ENCODE measurements at places on chromosomes 4 and X.

DNA sequence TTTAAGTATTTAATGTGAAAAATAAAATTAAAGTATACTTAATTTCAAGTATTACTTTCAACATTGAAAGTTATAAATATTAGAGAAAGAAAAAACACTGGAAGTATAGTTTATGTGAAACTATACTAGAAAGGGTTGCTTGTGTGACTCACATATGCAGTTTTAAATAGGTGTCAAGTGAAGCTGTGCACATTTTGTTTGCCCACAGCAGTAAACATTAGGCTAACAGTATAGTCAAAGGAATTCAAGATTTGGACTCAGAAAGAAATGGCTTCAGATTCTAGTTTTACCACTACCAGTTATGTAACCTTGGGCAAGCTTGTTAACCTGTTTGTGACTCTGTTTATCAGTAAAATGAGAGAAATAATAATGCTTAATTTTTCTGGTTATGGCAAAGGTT is 148.2 kb downstream of the FAM47B start:
- no peak for DNase-seq

- no peak for DNase-seq
These were observed 75.6 kb downstream of the FHIP1A start for GRCh38 chr4:151484396-151485102.

GRCh38 chr4:86657382-86657781 is 63.3 kb downstream of the PTPN13 start:
- no peak for DNase-seq

- DNase-seq: no peak
These were observed 61.3 kb downstream of the ANTXR2 start for GRCh38 chr4:80011636-80012236.

DNA sequence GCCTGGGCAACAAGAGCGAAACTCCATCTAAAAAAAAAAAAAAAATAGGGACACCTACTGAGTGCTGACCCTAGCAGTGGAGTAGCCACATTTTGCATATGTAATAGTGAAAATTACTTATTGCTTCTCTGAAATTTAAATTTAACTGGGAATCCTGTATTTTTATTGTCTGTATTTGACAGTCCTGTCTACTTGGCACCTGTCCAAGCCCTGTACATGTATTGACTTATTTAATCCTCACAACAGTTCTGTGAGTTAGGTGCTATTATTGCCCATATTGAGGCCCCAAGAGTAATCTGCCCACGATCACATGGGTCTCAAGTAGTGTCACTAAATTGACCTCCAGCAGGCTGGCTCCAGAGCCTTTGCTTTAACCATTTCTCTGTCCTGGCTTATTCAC is 81.6 kb downstream of the WDR19 start:
- DNase-seq: no peak

- DNase-seq: no peak
These were observed 43.5 kb downstream of the NUDT9 start for GRCh38 chr4:87465739-87466366.

- DNase-seq: no peak
These were observed 8.3 kb downstream of the SLC10A6 start for GRCh38 chr4:86840858-86841257.

- DNase-seq: no peak
These were observed 35.3 kb upstream of the CHRNA9 start for GRCh38 chr4:40299811-40300292.

DNA sequence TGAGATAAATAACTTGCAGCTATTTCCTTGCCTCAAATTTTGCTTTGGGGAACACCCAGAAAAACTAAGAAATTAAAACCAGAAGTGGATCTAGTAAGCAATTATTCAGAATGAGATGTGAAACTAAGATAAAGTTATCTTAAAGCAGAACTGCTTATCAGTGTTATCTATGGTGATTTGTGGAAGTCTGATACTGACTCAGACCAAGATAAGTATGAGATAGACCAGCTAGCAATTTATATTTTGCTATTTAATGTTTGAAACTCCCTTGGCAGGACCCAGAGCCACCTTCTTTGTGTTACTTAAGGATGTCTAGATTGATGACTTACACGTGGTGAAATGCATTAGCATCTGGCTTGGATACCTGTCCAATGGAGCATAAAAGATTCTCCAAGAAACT is 368.1 kb downstream of the EPHA5 start:
- no peak for DNase-seq

- DNase-seq: no peak
These were observed 108.7 kb upstream of the PLS3 start for GRCh38 chrX:115452251-115452650.

GRCh38 chrX:150372280-150372679 is 9.2 kb downstream of the MAMLD1 start:
- DNase-seq: no peak

- no peak for DNase-seq
These were observed 52.2 kb downstream of the PRDM5 start for GRCh38 chr4:120870279-120870673.

GRCh38 chrX:44975666-44976263 is 102.8 kb downstream of the KDM6A start:
- DNase-seq: no peak

GRCh38 chrX:139113708-139114107 is 402.2 kb upstream of the FGF13 start:
- no peak for DNase-seq

GRCh38 chrX:134907302-134907701 is 83.5 kb upstream of the SMIM10 start:
- DNase-seq: no peak

DNA sequence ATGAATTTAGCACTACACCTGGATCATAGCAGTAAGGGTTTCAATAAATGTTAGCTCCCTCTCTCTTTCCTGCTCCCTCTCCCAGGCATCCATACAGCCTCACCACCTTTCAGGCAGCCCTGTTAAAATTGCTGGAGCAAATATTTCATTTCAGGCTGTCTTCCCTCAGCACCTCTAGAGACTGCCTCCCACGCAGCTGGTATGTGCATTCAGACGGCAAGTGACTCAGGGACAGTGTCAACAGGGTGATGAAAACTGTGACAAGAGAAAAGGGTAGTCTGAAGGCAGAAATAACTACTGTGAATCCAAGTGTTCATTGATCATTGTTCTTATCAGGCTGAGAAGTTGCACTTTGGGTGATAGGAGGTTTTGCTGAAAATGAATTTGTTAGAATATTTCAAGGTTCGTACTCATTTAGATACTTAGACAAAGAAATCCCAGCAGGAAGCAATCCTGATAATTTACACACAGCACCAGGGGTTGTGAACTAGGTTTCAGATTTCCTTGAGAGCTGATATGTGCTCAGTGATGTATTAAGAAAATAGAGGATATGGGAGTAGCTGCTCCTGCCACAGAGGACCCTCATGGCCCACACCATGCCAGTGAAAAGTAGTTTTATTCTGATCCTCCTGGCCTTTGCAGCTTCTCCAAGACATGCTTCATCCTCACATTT is 424.2 kb downstream of the FGF13 start:
- DNase-seq: no peak

DNA sequence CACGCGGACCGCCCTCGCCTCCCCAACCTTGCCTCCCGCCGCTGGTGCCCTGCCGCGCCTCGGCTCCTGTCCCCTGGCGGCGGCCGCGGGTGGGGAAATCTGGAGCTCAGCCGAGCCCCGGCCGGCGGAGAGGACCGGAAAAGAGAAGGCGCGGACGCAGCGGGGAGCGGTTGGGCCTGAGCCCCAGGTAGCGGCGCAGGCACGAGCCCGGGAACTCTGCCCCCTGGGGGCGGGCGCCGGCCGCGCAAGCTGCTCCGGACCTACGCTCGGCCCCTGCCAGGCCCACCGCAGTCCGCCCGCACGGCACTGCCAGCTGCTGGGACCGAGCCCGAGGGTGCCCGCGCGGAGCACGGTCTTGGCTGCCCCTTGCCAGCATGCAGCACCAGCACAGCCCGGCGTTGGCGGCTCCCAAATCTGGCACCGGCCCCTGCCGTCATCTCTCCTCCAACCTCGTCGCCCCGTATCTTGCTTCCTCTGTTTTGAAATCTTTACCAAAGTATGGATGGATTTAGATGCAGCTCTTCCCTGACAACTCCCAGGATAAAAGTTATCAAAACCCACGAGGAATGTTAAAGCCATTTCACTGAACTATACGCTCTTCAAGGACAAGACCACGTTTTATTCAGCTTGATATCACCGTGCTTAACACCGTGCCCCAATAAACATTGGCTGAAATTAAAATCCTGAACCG is at the start of gene PRSS12:
Gene PRSS12 (minus strand): TSS at position 161 of the 691 bp plus-strand sequence. CDS start 283 bp downstream, outside the sequence.
- DNase-seq: no peak

DNA sequence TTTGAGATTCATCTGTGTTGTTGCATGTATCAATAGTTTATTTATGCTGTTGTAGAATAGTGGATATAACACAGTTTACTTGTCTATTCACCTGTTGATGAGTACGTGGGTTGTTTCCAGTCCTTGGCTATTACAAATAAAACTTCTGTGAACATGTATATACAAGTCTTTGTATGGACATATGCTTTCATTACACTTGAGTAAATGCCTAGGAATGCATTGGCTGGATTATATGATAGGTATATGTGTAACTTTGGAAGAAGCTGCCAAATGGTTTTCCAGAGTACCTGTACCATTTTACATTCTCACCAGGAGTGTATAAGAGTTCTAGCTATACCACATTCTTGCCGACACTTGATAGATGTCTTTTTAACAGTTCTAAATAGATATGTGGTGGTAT is 16.5 kb downstream of the ART3 start:
- no peak for DNase-seq

DNA sequence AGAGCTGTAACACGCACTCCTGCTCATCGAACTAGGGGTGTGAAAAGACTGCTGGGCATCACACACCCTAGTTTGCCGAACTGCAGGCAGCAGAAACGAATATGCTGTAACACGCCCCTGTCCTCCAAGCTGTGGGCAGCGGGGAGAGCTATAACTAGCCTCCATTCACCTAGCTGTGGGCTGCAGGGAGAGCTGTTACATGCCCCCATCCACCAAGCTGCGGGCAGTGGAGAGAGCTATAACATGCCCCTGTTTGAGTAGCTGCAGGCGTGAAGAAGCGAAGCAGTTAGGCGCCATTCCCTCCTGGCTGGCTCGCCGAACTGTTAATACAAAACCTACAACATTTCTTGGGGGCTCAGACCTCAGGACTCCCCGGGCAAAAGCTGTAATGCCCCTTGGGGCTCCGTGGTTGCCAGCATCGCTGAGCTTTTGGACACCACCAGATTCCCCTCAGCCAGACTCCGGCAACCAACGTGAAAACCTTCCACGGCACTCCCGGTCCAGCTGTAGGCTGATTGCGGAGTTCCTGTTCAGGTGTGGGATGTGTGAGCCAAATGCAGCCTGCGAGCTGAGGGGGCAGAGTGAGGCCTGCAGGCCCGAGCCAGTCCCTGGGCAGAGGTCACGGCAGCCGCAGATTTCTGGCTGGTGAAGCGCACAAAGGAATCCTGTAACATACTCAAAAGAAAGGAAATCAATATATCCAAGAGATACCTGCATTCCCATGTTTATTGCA is 41.1 kb upstream of the ANKRD17 start:
- DNase-seq: no peak

- DNase-seq: no peak
These were observed 756 bp upstream of the ADAMTS3 start for GRCh38 chr4:72569719-72570235.

- DNase-seq: no peak
These were observed 22.7 kb downstream of the BST1 start for GRCh38 chr4:15725608-15726007.

DNA sequence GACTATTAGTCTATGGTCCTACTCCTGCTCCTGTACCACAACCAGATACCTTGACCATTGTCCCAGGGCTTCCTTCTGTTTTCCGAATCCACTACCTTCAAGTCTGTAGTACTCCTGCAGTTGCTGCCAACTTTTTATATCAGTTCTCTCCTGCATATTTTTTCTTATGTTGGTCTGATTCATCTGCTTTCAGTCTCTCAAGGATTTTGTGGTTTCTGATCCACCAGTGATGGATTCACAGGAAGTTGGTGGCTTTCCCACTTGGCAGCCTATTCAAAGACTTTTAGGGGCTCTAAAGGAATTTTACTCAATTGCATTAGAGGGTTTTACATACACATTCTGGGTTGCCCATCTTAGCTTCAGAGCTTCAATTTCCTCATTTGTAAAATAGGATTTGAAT is 23.6 kb downstream of the KIF4A start:
- DNase-seq: no peak

GRCh38 chr4:81494031-81494431 is 22.3 kb upstream of the RASGEF1B start:
- DNase-seq: no peak

DNA sequence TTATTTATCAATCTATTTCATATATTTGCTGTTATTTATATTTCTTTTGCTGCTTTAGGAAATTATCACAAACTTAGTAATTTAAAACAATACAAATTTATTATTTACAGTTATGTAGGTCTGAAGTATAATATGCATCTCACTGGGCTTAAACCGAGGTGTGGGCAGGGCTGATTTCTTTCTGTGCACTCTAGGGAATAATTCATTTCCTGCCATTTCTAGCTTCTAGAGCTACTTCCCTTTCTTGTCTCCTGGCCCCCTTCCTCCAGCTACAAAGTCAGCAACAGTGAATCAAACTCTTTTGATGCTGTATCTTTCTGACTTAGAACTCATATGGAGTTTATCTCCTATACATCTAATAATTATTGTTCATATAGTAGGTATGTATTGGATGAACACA is 303.5 kb upstream of the ARSJ start:
- no peak for DNase-seq

DNA sequence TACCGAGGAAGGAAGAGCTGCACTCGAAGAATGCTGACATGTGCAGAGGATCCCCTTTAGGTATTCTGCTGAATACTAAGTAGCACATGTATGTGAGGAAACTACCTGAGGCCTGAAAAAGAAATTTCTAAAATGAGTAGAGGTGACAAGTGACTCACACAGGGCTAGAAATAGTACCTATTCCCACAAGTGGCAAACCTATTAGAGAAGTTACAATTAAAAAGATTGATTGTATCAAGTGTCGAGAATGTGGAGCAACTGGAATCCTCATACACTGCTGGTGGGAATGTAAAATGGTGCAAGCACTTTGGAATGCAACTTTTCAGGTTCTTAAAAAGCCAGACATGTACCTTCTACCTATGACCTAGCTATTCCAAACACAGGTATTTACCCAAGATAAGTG is 47.4 kb downstream of the CCSER1 start:
- DNase-seq: no peak

DNA sequence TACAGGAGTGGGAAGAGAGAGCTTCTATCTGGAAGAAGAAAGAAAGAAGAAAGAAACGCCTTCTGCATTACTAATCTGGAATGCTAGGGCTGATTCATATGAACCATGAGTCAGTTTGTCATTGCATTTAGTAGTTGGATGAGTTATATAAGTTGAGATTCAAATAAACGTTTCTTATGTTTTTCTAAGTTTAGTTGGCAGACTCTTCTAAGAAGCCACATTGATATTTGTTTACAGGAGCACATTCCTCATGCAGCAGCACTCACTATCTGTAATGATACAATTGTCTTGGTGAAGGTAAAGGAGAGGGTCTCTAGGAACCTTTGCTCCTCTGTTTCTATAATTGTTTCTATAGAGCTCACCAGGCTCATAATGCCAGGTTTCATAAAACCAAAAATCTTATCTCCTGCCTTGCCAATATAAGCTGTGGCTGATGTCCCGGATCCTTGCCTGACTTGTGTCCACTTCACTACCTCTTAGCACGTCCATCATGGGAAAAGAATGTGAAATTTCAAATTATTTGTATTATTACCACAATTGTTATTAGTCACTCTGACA is 39.5 kb downstream of the HOPX start:
- no peak for DNase-seq

- no peak for DNase-seq
These were observed 48.5 kb downstream of the AWAT2 start for GRCh38 chrX:70001269-70001668.
